Umbilical cord (tissue), 2 donors: ENCODE measurements at places on chromosomes 7 and 10.
A peak's percentile ranks its signal among the peaks of the same experiment; 100 is the strongest.

DNA sequence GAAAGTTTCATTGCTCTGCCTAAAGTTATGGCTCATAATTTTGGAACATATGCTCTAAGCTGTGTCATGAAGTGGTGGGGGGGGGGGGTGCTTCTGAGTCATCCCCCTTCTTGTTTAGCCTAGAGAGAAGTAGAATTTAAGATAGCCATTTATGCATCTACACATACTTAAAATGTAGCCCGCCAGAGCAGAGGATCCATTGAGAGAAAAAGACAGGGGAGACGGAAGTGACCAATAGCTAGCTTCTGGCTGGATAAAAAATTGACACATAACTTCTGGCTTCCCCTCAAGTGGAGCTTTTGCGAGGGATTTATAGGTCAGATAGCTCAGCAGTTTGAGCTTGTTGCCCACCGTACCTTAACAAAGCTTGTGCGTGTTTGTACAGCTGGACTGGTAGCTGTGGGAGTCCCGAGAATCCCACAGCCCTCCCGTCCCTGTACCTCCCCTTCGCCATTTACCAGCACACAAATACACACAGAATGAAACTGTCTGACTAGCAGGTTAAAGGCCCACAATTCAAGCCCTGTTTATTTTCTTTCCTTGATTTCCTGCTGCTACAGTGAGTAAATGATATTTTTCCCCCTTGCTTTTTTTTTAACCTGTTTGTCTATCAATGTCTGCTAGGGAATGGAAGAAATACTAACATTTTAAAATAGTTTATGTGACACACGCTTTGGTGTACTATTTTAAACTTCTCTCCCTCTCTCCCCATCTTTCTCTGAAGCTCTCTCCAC is 232.6 kb upstream of the FERD3L start:
- DNase-seq: peak; percentile 74

- DNase-seq: no peak
These were observed 17.8 kb downstream of the ENO4 start for GRCh38 chr10:116866987-116867595.

DNA sequence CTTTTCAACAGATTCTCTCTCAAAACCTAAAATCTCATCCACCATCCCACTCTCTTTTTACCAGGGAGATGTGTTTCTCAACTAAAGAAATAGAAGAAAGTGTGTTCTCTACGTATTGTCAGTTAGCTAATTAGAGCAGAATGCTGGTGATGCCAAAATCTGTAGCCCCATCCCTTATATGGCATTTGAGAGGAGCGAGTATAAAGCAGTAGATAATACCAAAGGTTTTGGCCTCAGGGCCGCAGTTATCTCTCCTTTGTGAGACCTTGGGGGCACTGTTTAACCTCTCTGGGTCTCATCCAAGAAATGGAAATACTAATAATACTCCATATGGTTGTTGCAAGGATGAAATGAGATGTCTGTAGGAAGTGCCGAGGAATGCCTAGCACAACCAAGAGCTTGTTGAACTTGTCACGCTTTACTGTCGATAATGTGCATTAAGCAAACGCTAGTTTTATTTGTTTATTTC is 456 bp upstream of the DLD start:
- no peak for DNase-seq

- no peak for DNase-seq
These were observed 253.5 kb upstream of the LRGUK start for GRCh38 chr7:133873631-133874030.

- peak; percentile 60 for DNase-seq
These were observed 83.6 kb downstream of the KMT2E start for GRCh38 chr7:105097619-105098018.

- DNase-seq: no peak
These were observed 367.8 kb upstream of the GALNT17 start for GRCh38 chr7:70763961-70764691.

GRCh38 chr10:6518791-6519429 is 61.2 kb downstream of the PRKCQ start:
- no peak for DNase-seq

DNA sequence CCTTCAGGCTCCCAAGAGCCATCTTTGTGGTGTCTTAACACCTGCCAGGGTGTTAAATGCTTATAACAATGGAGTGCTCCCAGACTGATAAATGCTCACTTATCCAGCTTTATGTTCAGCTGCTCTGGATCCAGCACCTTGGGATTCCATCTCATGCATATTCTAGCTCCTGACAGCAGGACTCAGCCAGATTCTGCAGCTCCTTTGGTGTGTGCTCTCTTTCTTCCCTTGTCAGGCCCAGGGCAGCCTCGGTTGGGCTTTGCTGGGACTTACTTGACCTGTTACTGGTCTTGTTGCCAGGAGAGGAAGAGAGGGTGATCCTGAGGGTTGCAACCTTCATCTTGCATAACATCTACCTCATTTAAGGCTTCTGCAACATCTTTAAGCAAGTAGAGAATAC is 59.4 kb upstream of the CCNY start:
- DNase-seq: no peak

- no peak for DNase-seq
These were observed 11.5 kb downstream of the ELFN1 start for GRCh38 chr7:1681581-1681980.

- no peak for DNase-seq
These were observed 43.0 kb upstream of the IMMP2L start for GRCh38 chr7:111605246-111605645.

DNA sequence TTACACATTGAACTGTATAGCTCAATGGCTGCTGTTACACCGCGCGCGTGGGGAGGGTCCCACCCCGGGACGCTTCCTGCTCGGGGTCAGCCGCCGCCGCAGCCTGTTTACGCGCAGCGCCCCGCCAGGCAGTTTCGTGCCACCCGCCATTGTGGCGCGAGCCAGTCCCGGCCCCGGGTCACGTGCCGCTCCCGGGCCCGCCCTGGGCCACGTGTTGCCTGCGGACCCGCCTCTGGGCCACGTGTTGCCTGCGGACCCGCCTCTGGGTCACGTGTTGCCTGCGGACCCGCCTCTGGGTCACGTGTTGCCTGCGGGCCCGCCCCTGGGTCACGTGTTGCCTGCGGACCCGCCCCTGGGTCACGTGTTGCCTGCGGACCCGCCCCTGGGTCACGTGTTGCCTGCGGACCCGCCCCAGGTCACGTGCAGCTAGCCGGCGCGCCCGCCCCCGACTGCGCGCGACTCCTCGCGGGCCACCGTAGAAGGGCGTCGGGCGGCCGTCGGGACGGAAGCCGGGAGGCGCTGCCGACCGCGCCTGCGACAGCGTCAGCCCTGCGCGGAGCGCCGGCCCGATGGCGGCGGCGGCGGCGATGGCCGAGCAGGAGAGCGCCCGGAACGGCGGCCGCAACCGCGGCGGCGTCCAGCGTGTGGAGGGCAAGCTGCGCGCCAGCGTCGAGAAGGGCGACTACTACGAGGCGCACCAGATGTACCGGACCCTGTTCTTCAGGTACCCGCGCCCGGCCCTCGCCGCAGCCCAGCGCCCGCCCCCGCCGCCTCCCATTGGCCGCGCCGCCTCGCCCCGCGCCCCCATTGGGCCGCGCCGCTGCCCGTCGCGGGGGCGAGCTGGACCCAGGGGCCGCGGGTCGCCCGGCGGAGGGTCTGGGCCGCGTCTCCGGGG is at the start of gene GET4:
Gene GET4, plus strand, starts transcription at position 478 of the 895 bp plus-strand sequence. Its CDS starts 92 bp downstream, at position 570.
- peak; percentile 93 for DNase-seq

DNA sequence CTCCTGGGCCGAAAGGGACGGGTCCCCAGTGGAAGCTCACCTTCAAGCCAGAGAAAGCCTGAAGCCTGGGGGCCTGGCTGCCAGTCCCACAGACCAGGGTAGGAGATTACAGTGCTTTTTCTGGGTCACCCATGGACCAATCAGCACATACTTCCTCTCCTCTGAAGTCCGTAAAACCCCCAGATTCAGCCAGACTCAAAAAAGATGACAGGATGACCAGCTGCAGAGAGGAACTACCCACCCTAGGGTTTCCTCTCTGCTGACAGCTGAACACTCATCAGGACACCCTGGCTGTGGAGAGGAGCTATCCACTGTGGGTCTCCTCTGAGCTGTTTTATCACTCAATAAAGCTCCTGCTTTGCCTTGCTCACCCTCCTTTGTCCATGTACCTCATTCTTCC is 78.0 kb downstream of the SAMD9 start:
- no peak for DNase-seq

GRCh38 chr10:97074256-97075145 is 111.3 kb downstream of the SLIT1 start:
- DNase-seq: peak; percentile 9

GRCh38 chr10:89091496-89091895 is 100.9 kb downstream of the FAS start:
- DNase-seq: no peak
